ENCODE measurements at places on chromosomes 7 and 10. TPM values are rescaled to one million over a fixed set of nuclear protein-coding genes. Genes with fewer than 3 reads are reported as not detected.

Gene AP4M1
- total RNA-seq: 31.5 TPM

Gene SFMBT2
- total RNA-seq: 3.9 TPM

Gene MBL2
- not detected for total RNA-seq

Gene KCP
- 19.5 TPM for total RNA-seq

Gene SHH
- 1.6 TPM for total RNA-seq

DNA sequence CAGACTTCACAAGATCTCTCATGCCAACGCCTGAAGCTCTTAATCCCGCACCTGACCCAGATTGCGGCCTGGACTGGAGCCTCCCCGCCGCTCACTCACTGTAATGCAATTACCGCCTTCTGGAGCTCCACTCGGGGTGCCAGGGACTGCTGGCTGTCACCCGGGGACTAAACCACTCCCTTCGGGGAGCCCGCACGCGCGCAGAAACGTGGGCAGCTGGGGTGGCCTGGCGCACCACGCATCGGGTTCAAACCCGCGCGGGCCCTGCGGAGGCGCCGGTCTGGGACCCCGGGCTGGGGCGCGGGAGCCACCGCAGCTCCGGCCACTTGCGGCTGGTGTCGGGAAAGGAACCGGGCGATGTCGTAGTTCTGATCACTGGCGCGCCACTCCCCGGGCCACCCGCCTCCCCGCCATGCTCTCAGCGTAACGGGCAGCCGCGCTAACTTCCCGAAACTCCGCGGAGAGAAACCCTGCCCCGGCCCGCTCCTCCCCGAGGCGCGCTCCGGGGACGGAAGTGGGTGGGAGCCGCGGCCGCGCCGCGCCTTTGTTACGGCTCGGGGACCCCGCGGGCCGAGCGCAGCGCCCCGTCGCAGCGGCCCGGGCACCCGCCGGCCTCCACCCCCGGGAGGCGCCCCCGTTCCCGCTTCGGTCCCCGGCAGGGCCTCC lies 100.3 kb upstream of the SVIL start:
- H3K36me3 ChIP-seq: peaks cover 6% of the 10 kb centered on the region
- peak overlapping the region; percentile 89 for H3K4me3 ChIP-seq
- no peaks in the 10 kb centered on the region for H3K27me3 ChIP-seq
- peak; percentile 81 for DNase-seq

DNA sequence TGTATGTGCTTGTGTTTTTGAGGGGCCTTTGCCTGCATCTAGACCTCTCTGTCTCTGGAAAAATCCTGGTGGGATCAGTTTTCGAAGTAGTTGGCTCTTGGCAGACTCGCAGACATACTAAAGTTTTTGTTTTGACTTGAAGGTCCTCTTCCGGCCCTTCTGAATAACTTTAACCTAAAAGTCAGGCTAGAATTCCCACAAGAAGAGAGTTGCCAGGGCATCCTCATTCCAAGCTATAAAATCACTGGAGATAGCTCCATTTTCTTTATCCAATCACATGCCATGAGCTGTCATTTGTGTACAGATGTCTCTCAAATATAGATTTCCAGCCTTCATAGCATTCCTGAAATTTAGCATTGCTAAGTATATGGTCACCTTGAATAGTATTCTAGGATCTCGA lies 967.8 kb downstream of the LRMDA start:
- no peaks in the 10 kb centered on the region for H3K27me3 ChIP-seq
- H3K36me3 ChIP-seq: no peaks in the 10 kb centered on the region

DNA sequence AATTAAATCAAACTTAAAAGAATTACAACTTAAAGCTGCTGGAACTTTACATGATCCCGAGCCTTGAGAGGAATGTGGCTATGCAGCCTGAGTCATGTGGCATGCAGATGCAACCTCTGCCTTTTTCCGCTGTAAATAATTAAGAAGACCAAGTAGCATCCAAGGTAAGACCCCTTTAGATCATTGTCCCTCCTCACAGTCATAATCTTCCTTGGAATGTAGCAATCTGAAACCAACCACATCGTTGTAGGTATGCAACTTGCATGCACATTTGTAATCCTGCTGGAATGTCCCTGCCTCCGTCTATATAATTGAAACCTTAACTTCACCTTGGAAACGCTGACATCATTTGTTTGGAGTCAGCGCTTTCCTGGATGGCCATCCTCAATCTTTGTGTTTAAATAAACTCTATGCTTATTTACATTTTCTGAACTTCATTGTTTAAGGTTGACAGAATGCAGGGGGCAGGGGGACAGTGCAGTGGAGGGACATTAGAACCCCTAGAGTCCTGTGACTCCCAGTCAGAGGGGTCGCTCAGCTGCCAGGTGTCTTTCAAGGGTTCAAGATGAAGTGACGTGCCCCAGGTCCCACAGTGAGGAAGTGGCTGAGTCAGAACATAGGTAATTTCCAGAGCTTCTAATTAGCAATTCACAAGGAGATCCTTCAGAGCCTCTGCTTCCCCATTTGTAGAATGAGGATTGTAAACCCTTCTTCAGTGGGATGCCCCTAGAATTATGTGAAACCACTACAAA lies 110.7 kb downstream of the RALA start:
- H3K4me3 ChIP-seq: peak overlapping the region; percentile 82
- peaks cover 15% of the 10 kb centered on the region for H3K27me3 ChIP-seq
- no peaks in the 10 kb centered on the region for H3K36me3 ChIP-seq
- DNase-seq: peak; percentile 75
- H3K27ac ChIP-seq: peak overlapping the region; percentile 58

DNA sequence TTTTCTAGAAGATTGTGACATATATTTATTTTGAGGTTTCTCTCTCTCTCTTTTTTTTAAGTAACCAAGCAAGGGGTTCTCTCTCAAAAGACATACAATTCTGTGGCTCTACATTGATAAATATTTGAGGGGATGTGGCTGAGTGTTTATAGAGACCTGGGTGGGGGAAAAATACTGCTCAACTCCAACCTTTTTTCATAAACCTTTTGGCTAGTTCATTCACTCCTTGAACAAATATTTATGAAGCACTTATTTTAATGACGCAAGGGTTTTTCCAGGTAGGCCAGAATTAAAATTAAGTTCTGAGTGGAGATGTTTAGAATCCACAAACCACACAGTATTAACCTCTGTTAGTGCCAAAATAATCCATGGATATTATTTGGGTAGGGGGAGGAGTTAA lies 100.2 kb downstream of the PTPRE start:
- H3K27me3 ChIP-seq: peaks cover 13% of the 10 kb centered on the region
- H3K4me1 ChIP-seq: no peaks in the 10 kb centered on the region
- H3K36me3 ChIP-seq: no peaks in the 10 kb centered on the region
- no peak for DNase-seq

- no peak for DNase-seq
- no peaks in the 10 kb centered on the region for H3K4me1 ChIP-seq
- H3K4me3 ChIP-seq: no peak overlapping the region
- no peaks in the 10 kb centered on the region for H3K27me3 ChIP-seq
- H3K27ac ChIP-seq: no peak overlapping the region
Measured at GRCh38 chr7:24862461-24862860, 105.2 kb upstream of the GSDME start.

- H3K4me1 ChIP-seq: no peaks in the 10 kb centered on the region
- no peak for DNase-seq
- no peak overlapping the region for H3K27ac ChIP-seq
- H3K4me3 ChIP-seq: no peak overlapping the region
- H3K36me3 ChIP-seq: no peaks in the 10 kb centered on the region
Measured at GRCh38 chr10:98528166-98528804, 81.5 kb upstream of the HPS1 start.

DNA sequence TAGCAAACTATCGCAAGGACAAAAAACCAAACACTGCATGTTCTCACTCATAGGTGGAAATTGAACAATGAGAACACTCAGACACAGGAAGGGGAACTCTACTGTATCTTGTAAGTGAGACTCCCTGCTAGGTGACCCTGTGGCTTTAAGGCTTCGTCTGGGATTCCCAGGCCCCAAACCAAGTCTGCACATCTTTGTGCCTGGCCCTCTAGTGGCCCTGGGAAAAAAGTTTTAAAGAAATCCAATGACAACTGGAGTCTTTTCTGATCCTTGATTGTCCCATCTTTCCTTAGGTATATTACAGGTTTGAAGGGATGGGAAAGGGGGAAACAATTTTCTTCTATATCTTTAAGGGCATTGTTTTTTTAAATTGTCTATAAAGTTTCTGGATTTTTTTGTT lies 10.6 kb upstream of the LIPM start:
- no peak overlapping the region for H3K27ac ChIP-seq
- H3K4me1 ChIP-seq: no peaks in the 10 kb centered on the region
- H3K4me3 ChIP-seq: no peak overlapping the region
- no peaks in the 10 kb centered on the region for H3K27me3 ChIP-seq
- H3K36me3 ChIP-seq: no peaks in the 10 kb centered on the region

- no peak for DNase-seq
- no peak overlapping the region for H3K4me3 ChIP-seq
- H3K27ac ChIP-seq: no peak overlapping the region
- no peaks in the 10 kb centered on the region for H3K27me3 ChIP-seq
- H3K4me1 ChIP-seq: no peaks in the 10 kb centered on the region
- no peaks in the 10 kb centered on the region for H3K36me3 ChIP-seq
Measured at GRCh38 chr7:24545215-24545614, 28.0 kb upstream of the PALS2 start.

Data from endodermal cell (in vitro differentiated cells).